ENCODE measurements at places on chromosomes 2 and 18.

DNA sequence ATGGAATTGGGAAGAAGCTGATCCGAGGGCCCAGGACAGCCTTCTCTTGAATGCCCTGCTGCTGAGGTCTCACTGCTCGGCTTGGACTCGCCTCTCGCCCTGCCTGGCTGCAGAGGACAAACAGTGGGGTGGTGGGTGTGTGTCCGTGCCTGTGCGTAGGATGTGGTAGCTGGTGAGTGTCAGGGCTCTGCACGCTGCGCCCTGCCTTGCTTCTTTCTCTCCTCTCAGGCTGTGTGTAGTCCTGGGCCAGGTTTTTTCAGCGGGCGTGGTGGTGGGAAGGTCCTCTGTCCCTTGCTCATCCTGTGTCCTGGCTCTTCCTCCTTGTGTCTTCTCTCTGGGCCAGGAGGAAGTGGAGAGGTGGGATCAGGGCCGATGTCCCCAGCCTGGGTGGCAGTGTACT lies 44.8 kb downstream of the RRM2 start:
- DNase-seq = no peak

- DNase-seq = no peak
These were observed 16.9 kb upstream of the CYRIA start for GRCh38 chr2:16682431-16683118.

- no peak for DNase-seq
These were observed 8.9 kb upstream of the POU3F3 start for GRCh38 chr2:104844807-104845551.

DNA sequence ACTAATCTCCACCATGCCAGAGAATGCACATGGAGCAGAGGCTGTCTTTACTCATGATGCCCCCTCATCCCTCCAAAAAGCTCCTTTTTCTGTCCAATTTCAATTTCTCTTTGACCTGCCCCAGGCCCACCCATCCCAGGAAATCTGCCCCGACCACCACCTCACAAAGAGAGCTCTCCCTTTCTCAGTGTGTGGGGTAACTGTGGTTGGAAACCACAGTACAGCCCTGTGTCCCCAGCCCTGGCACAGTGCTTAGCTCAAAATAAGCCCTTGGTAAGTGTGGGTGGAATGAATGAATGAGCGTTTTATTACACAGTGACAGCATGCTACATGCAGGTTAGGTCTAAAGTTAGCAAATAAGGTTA lies 43.7 kb upstream of the CAB39 start:
- no peak for DNase-seq

GRCh38 chr2:85875350-85876050 lies 13.3 kb downstream of the ST3GAL5 start:
- DNase-seq = no peak

- no peak for DNase-seq
These were observed 246.0 kb upstream of the CXCR4 start for GRCh38 chr2:136363900-136364299.

GRCh38 chr2:98463081-98463481 lies 18.4 kb downstream of the INPP4A start:
- no peak for DNase-seq

- no peak for DNase-seq
These were observed 30.7 kb upstream of the TXNDC2 start for GRCh38 chr18:9854801-9855676.

DNA sequence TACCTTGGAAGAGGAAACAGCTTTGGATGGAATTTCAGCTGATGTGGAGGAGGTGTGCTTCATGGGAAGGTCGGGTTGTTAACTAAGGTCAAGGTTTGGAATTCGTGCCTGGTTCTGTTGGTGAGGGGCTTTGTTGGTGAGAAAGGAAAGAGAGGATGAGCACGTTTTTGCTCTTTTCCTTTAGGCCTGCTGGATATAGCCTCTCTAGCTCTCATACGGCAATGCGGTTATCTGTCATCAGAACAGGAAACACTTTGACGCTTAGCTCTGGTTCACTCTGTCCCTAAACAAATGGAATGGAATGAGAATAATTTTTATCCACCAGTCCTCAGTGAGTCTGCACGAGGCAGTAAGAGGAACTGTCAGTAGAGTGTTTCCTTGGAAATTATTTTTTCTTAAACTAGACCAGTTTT lies 169.7 kb upstream of the NOSTRIN start:
- no peak for DNase-seq
